Heart left ventricle (tissue), 16 donors: ENCODE measurements at places on chromosomes 4 and X.

DNA sequence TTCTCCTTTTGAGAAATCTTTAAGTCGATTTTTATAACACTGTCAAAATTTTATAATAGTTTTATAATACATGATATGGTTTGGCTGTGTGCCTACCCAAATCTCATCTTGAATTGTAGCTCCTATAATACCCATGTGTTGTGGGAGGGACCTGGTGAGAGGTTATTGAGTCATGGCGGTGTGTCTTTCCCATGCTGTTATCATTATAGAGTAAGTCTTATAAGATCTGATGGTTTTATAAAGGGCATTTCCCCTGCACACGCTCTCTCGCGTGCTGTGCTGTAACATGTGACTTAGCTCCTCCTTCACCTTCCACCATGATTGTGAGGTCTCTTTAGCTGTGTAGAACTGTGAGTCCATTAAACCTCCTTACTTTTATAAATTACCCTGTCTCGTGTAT, 364.0 kb upstream of the SPANXN4 start:
- DNase-seq, result no peak

GRCh38 chr4:69589884-69590283, 49.6 kb downstream of the UGT2A2 start:
- no peak for DNase-seq

DNA sequence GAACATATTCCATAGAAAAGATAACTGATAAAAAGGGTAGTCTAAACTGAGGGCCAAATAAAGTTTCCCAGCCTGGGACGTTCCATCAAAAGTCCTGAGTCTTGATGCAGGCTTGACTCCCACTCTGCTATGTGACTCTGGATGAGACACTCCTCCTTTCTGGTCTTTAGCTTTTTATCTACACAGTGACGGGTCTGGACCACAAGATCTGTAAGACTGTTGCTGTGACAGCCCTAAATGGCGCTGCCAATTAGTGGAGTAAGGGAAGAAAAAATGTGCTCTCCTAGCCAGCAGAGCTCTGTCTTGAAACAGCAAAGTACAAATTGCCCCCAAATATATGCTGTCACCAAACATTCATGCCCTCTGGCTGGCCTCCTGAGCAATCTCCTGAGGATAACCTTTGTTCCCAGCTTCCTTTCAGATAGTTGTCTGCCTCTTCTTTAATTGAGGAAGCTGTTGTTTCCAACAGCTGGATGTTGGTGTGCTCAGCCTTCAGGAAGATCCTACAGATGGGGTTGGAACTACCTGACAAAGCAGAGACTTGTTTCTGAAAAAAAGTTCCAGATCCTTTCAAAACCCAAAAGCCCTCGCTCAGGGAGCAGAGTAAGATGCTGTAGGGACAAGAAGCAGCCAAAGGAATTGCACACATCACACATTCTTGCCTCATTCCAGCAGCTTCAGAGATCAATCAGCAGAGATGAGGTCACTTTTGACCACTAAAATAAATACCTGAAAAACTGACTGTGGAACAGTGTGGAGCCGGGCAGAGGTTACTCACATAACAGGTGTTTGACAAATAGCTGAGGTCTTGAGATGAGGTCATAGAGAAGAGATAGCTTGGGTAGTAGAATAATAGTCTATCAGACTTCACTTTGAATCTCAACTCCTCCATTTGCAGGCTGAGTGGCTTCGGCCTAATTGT, 383.4 kb upstream of the FGF13 start:
- DNase-seq, result no peak

GRCh38 chr4:5142726-5143125, 91.4 kb downstream of the STK32B start:
- peak; percentile 24 for DNase-seq

GRCh38 chrX:19569121-19569805, 54.0 kb upstream of the MAP3K15 start:
- DNase-seq, result no peak

- no peak for DNase-seq
Measured at GRCh38 chrX:9069573-9069972, 35.6 kb upstream of the FAM9B start.

DNA sequence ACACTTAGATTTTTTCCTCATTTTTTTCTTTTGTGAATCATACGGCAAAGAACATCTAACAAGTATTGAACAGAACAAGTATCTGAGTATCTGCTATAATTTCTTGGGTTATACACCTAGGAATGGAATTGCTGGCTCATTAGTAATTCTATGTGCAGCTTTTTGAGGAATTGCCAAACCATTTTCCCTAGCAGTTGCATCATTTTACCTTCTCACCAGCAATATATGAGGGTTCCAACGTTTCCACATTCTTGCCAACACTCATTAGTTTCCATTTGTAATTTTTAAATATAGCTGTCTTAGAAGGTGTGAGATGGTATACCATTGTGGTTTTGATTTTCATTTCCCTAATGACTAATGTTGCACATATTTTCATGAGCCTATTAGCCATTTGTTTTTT, 41.1 kb upstream of the DCAF8L1 start:
- DNase-seq, result no peak

- DNase-seq, result no peak
Measured at GRCh38 chr4:74950200-74950599, 17.3 kb downstream of the PARM1 start.

DNA sequence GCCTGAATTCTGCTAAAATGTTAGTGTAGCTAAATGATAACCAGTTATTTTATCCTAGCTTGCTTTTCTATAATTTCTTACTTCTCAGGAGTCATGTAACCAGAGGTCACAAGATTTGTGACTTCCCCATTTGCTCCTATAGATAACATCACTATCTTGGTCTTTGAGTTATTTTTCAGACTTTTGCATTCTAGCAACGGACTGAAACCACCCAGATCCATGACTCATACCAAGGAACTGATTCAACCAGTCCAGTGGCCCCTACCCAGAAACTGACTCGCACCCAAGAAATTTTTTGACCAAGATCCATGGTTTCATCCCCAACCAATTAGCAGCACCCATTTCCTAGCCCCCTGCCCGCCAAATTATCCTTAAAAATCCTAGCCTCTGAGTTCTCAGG, 50.0 kb downstream of the IQCM start:
- DNase-seq, result no peak

- no peak for DNase-seq
Measured at GRCh38 chrX:139126493-139126892, 404.0 kb upstream of the F9 start.

- DNase-seq, result peak; percentile 24
Measured at GRCh38 chr4:116839826-116840225, 245.6 kb downstream of the TRAM1L1 start.

DNA sequence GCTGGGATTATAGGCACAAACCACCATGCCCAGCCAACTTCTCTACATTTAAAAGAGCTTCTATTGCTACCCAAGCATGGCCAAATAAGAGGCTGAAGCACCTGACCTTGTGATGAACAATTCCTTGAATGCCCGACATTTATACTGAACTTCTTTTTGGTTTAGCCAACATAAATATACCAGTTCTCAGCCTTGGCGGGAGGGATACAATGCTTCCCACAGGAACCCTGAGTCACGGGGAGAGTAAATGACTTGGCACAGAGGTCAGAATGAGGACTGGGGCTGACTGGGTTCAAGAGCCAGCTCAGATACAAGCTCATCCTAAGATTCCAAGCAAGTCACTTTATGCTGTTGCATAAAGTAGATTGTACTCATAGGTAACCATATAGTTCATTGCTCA, 6.1 kb downstream of the HOPX start:
- DNase-seq, result no peak

GRCh38 chr4:10225096-10225495, 108.5 kb upstream of the WDR1 start:
- DNase-seq, result no peak

DNA sequence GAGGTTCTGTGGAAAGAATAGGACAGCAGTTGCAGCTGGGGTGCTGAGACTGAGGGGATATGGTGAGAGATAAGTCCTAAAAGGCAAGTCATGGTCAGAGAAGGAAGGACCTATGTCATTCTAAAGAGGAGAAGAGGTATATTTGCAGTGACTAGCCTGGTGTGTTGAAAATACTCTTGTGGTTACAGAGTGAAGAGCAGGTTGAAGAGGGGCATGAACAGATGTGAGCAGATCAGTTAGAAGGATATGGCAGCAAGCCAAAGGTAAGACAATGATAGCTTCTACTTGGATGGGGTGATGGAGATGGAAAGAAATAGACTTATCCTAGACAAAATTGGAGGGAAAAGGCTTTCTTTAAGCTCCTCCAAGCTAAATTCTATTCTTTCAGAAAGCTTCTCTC, 469.8 kb upstream of the CPEB2 start:
- no peak for DNase-seq

GRCh38 chr4:180152831-180153230, 2090.4 kb upstream of the TENM3 start:
- DNase-seq, result no peak

DNA sequence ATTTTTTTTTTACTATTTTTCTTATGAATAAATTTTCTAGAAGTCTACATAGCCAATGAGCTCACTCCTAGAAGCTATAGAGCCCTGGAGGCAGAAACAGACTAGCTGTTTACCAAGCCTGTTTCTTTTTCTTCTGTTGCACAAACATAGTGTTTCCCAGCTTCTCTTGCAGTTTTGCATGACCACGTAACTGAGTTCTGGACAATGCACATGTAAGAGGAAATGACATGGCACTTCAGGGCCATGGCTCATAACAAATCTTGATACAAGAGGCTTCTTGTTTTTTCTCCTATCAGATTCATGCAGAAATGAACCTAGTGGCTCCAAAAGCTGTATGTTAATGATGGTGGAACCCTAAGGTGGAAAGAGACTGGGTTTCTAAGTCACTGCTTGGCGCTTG, 127.4 kb downstream of the ZNF330 start:
- DNase-seq, result no peak

DNA sequence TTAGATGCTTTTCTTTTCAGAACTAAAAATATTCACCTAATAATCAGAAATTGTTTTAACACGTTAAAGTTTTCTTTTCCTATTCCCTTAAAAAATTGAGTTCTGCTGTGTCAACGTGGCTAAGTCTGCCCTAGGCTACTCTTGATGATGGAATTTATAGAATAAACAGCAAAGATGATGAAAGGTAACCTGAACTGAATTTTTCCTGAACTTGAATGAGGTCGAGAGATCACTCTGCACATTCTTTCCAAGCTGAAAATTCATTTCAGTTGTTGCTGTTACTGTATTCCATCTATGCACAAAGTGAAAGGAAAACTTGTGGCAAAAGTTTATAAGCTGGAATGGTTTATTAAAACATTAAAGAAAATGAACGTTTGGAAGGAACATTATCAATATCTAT, 245.9 kb upstream of the GIMD1 start:
- DNase-seq, result no peak

DNA sequence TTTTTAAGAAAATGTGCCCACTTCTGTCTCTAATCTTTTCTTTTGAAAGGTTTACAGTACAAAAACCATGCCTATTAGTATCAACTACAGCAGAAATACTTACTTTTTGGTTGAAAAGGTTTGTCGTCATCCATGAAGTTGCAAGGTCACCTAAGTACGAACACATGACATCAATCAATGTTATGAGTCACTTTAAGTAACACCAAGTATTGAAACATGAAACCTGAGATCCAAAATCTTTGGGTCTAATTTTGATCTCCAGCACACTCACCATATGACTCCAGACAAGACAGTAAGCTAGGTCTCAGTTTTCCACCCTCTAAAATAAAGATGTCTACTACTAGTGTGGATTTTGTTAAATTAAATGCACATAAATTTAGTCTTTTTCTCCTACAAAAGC, 8.4 kb downstream of the ZNF280C start:
- no peak for DNase-seq

GRCh38 chr4:185411849-185412248, 13.9 kb downstream of the UFSP2 start:
- no peak for DNase-seq

GRCh38 chr4:127656047-127656680, 23.4 kb downstream of the INTU start:
- DNase-seq, result no peak

- peak; percentile 65 for DNase-seq
Measured at GRCh38 chr4:8117278-8117682, 41.3 kb downstream of the ABLIM2 start.

GRCh38 chrX:111191598-111191997, 78.7 kb downstream of the CAPN6 start:
- no peak for DNase-seq

- no peak for DNase-seq
Measured at GRCh38 chr4:140781596-140781995, 25.4 kb upstream of the TBC1D9 start.

DNA sequence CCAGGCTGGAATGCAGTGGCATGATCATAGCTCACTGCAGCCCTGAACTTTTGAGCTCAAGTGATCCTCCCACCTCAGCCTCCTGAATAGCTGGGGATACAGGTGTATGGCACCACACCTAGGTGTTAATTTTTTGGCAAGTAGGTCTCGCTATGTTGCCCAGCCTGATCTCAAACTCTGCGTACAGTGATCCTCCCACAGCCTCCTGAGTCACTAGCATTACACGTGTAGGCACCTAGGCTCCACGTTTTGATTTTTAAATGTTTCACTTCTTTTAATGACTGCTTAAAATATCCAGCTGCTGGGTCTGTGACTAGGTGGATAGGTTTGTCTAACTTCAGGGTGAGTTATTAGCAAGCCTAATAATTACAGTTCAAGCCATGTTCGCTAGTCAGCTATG, 44.5 kb downstream of the GATB start:
- no peak for DNase-seq

GRCh38 chrX:17689971-17690409, 47.3 kb upstream of the SCML1 start:
- DNase-seq, result peak; percentile 50

DNA sequence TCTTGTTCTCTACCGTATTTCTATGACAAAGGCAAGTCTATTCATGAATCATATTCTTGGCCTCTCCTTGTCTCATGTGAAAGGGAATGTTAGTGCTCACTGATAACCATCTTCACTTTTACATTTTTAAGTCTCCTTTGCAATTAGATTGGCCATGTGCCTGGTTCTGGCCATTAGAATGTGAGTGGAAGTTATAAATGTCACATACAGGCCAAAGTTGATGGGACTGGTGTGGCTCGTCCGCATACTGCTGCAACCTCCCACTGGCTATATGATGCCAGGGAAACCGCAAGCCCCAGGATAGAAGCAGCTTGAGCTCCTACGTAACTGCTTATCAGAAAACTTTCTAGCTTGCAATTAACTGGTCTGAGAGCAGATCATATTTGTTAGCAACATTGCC, 86.1 kb downstream of the MAGEC1 start:
- DNase-seq, result no peak
